Activated CD4-positive, alpha-beta T cell treated with anti-CD3 and anti-CD28 coated beads, Interleukin-2, amount 10 ng/mL, durations not matched to agents 7 days and 5 days (primary cell): ENCODE measurements at places on chromosomes 4 and X. TPM values are rescaled to one million over a fixed set of nuclear protein-coding genes. Genes with fewer than 3 reads are reported as not detected.

DNA sequence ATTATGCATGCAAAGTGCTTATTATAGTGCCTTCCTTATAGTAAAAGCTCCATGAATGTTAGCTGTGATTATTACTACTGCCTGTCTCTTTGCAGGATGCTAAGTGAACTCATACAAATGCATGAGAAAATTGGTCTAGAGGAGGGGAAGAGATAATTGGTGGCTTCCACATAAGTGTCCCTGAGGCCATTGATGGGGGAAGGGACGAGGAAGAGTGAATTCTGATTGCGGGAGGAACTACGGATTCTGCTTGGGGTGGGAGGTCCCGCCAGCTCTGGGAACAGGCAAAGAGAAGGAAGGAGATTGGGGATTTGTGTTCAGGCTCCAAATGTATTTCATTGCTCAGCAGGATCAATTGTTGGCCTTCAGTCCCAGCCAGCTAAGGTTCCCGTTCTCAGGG lies 11.6 kb upstream of the ARHGAP36 start:
- DNase-seq: no peak
- H3K4me3 ChIP-seq: no peak overlapping the region
- H3K27me3 ChIP-seq: peaks cover 6% of the 10 kb centered on the region
- H3K4me1 ChIP-seq: no peaks in the 10 kb centered on the region
- H3K36me3 ChIP-seq: no peaks in the 10 kb centered on the region
- H3K27ac ChIP-seq: no peak overlapping the region

- DNase-seq: no peak
- no peaks in the 10 kb centered on the region for H3K27me3 ChIP-seq
- no peak overlapping the region for H3K4me3 ChIP-seq
- no peak overlapping the region for H3K27ac ChIP-seq
- peaks cover 37% of the 10 kb centered on the region for H3K4me1 ChIP-seq
These were observed 50.9 kb downstream of the NFKB1 start for GRCh38 chr4:102551958-102552565.

GRCh38 chr4:1133033-1133432 lies 19.7 kb upstream of the RNF212 start:
- peaks cover 25% of the 10 kb centered on the region for H3K4me1 ChIP-seq
- peaks cover 15% of the 10 kb centered on the region for H3K27me3 ChIP-seq
- no peak overlapping the region for H3K27ac ChIP-seq
- DNase-seq: no peak
- no peak overlapping the region for H3K4me3 ChIP-seq
- peaks cover 1% of the 10 kb centered on the region for H3K36me3 ChIP-seq

DNA sequence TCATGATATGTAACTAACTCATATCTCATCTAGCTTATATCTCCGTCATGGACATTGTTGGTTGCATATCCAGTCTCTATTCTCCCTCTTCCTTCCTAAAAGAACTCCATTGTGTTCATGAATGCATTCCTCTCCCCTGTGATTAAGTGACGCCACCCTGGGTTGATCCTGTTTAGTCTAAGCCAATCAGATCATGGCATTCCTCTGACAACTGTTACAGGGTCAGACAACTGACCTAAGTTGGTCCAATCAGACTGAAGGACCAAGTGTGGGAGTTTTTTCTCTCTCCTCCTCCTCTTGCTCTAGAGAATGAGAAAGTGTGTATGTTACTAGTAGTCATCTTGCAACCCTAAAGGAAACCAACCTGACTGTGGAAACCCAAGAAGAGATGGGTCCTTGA lies 3.6 kb downstream of the APOO start:
- no peaks in the 10 kb centered on the region for H3K27me3 ChIP-seq
- H3K27ac ChIP-seq: no peak overlapping the region
- H3K4me3 ChIP-seq: no peak overlapping the region
- H3K36me3 ChIP-seq: no peaks in the 10 kb centered on the region
- H3K4me1 ChIP-seq: peaks cover 23% of the 10 kb centered on the region
- DNase-seq: no peak

GRCh38 chr4:76546759-76547742 lies 112.0 kb downstream of the SHROOM3 start:
- H3K27ac ChIP-seq: no peak overlapping the region
- H3K4me1 ChIP-seq: peaks cover 20% of the 10 kb centered on the region
- no peaks in the 10 kb centered on the region for H3K36me3 ChIP-seq
- DNase-seq: no peak
- no peak overlapping the region for H3K4me3 ChIP-seq

GRCh38 chr4:159384017-159384416 lies 281.1 kb downstream of the RAPGEF2 start:
- peaks cover 21% of the 10 kb centered on the region for H3K27me3 ChIP-seq
- no peaks in the 10 kb centered on the region for H3K4me1 ChIP-seq
- H3K36me3 ChIP-seq: no peaks in the 10 kb centered on the region
- H3K4me3 ChIP-seq: no peak overlapping the region

DNA sequence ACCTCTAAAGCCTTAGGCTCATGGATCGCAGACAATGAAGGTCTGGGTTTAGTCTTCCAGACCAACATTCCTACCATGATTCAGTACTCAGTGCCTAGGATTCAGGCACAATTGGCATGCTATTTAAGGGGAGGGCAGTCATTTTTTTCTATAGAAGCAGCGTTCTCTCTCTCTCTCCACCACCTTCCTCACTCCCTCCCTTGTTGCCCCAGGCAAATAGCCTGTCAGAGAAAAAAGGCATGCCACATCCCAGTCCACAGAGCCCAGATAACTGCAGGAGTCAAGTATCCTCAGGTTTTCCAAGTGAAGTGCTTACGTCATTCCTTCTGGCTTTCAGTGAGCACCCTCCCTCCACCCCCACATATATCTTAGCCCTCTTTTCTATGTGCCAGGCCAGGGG lies 533.0 kb downstream of the BCOR start:
- H3K27me3 ChIP-seq: no peaks in the 10 kb centered on the region
- no peak overlapping the region for H3K4me3 ChIP-seq
- H3K36me3 ChIP-seq: no peaks in the 10 kb centered on the region
- H3K4me1 ChIP-seq: no peaks in the 10 kb centered on the region
- H3K27ac ChIP-seq: no peak overlapping the region
- DNase-seq: no peak

- no peaks in the 10 kb centered on the region for H3K27me3 ChIP-seq
- no peak overlapping the region for H3K4me3 ChIP-seq
- DNase-seq: no peak
- H3K27ac ChIP-seq: no peak overlapping the region
- H3K36me3 ChIP-seq: no peaks in the 10 kb centered on the region
- peaks cover 5% of the 10 kb centered on the region for H3K4me1 ChIP-seq
These were observed 7.7 kb upstream of the OCIAD2 start for GRCh38 chr4:48914311-48914710.

GRCh38 chr4:75490155-75490554 lies 24.0 kb downstream of the RCHY1 start:
- H3K36me3 ChIP-seq: peaks cover 19% of the 10 kb centered on the region
- H3K27me3 ChIP-seq: no peaks in the 10 kb centered on the region
- no peak for DNase-seq
- no peak overlapping the region for H3K4me3 ChIP-seq

The PNMA3 gene
- total RNA-seq: 1.4 TPM

The CENPVL1 gene
- not detected for total RNA-seq

- no peaks in the 10 kb centered on the region for H3K36me3 ChIP-seq
- no peaks in the 10 kb centered on the region for H3K27me3 ChIP-seq
- no peak for DNase-seq
- no peaks in the 10 kb centered on the region for H3K4me1 ChIP-seq
- no peak overlapping the region for H3K27ac ChIP-seq
These were observed 3.4 kb downstream of the UGT2A3 start for GRCh38 chr4:68948044-68948743.

The FAAH2 gene
- total RNA-seq: 1.9 TPM

GRCh38 chr4:16100833-16101232 lies 17.0 kb upstream of the PROM1 start:
- no peaks in the 10 kb centered on the region for H3K4me1 ChIP-seq
- no peaks in the 10 kb centered on the region for H3K36me3 ChIP-seq
- no peak overlapping the region for H3K27ac ChIP-seq
- no peak overlapping the region for H3K4me3 ChIP-seq
- peaks cover 32% of the 10 kb centered on the region for H3K27me3 ChIP-seq

- H3K36me3 ChIP-seq: no peaks in the 10 kb centered on the region
- DNase-seq: no peak
- no peaks in the 10 kb centered on the region for H3K27me3 ChIP-seq
- H3K4me3 ChIP-seq: no peak overlapping the region
- peaks cover 11% of the 10 kb centered on the region for H3K4me1 ChIP-seq
These were observed 82.7 kb downstream of the RAPGEF2 start for GRCh38 chr4:159185591-159186023.

DNA sequence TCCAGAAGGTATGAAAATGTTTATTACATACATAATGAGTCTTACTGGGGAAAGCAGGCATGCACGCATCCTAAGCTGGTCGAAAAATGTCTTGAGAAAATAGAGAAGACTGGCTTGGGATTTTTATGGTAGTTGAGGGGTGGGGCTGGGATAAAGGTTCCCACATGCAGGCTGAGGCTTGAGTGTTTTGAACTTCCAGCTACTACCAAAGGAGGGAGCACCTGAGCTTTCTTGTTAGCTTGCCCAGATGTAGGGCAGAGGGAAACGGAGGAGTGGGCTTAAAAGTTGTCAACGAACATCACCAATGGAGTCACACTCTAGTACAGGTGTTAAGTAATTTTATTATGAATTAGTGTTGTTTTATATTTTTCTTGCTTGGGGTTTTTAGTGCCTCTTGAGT lies 39.6 kb upstream of the SRPX start:
- no peaks in the 10 kb centered on the region for H3K4me1 ChIP-seq
- DNase-seq: no peak
- no peaks in the 10 kb centered on the region for H3K27me3 ChIP-seq
- H3K27ac ChIP-seq: no peak overlapping the region

DNA sequence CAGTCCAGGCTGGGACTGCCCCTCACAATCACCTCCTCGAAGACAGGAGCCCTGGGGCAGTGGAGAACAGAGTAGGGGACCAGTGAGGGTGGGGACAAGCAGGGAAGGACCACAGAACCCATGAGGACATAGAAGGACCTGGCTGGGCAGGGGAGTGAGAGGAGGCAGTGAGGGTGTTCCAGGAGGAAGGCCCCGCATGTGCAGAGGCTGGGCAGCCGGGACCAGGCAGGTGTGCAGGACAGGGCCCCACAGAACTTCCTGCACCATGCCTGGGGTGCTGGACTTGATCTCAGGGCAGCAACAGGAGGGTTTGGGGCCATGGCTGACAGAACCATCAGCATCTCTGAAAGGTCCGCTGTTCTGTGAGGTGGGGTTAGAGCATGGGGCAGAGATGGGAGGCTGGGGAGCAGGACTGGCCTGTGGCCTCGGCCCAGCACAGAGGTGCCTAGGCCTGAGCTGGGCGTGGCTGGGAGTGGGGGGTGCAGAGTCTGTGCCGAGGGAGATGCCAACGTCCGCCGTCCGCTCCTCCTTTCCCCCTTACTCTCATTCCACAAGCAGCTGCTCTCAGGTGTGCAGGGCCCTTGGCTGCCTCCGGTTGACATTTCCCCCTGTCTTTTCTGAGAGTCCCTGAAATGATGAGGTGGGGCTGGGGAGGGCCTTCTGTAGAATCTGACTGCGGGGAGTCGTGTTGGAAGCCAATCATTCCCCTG lies 40.8 kb downstream of the EVC start:
- H3K36me3 ChIP-seq: no peaks in the 10 kb centered on the region
- H3K27me3 ChIP-seq: no peaks in the 10 kb centered on the region
- no peak for DNase-seq
- H3K4me3 ChIP-seq: no peak overlapping the region

GRCh38 chrX:12874581-12874980 lies 7.7 kb downstream of the TLR7 start:
- no peak overlapping the region for H3K27ac ChIP-seq
- DNase-seq: no peak
- no peaks in the 10 kb centered on the region for H3K36me3 ChIP-seq
- H3K27me3 ChIP-seq: peaks cover 1% of the 10 kb centered on the region
- H3K4me3 ChIP-seq: no peak overlapping the region

DNA sequence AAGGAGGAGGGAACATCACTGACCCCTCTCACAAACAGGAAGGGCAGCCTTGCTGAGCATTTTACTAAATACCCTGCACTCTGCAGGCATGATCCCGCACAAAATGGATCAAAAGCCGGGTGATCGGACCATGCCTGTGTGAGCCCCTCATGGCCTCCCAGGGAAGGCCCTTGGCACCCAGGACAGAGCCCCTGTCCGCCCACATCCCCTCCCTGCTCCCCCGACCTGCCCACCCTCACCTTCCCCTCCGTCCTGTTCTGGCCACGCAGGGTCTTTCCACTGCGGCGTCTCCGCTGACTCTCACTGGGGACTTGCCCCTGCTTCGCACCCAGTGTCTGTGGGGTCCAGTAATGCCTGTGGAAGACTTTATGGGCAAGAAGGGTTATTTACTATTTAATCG lies 105.0 kb downstream of the HMX1 start:
- H3K27me3 ChIP-seq: no peaks in the 10 kb centered on the region
- H3K36me3 ChIP-seq: no peaks in the 10 kb centered on the region
- no peak for DNase-seq
- no peaks in the 10 kb centered on the region for H3K4me1 ChIP-seq
- H3K27ac ChIP-seq: no peak overlapping the region

The CLTRN gene
- 0.17 TPM for total RNA-seq

DNA sequence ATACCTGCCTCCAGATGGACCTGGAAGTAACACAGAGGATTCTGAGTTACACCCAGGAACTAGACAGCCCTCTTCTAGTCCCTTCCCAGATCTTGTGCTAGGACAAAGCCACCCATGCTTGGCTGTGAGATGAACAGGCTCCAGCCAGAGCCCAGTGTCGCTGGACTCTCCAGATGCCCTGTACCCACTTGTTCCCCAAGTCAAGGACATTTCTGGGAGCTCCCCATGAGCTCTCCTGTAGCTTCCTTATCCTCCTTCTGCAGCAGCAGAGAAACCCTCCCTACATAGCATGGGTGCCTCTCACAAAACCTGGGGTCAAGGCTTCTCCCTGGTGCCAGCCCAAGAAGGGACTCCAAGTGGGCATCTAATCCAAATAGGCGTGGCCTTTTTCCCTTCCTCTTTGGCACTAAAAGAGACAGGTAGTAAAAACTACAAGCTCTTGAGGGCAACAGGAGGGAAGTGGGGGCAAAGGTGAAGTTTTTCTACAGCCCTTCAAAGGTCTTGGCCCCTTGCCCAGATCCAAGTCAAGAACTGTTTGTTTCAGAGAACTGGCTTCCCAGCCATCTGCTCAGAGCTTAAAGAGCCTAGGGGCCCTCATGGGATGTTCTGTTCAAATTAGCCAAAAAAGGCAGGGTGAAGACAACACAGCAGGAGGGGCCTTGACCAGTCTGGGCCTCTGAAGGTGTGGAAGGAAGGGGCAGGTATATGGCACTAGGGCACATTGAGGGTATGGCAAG lies 8.5 kb upstream of the ERCC6L start:
- no peak overlapping the region for H3K4me3 ChIP-seq
- DNase-seq: no peak
- no peaks in the 10 kb centered on the region for H3K27me3 ChIP-seq

GRCh38 chr4:128810871-128811570 lies 1.5 kb downstream of the JADE1 start:
- peaks cover 23% of the 10 kb centered on the region for H3K4me1 ChIP-seq
- peak; percentile 86 for DNase-seq
- H3K36me3 ChIP-seq: peaks cover 5% of the 10 kb centered on the region
- H3K27ac ChIP-seq: peak overlapping the region; percentile 99

The SPIN2B gene
- total RNA-seq: 12.0 TPM

The NRK gene
- not detected for total RNA-seq

The CENPVL3 gene
- not detected for total RNA-seq
